ENCODE measurements at places on chromosomes 6 and 20.
A peak's percentile ranks its signal among the peaks of the same experiment; 100 is the strongest.

GRCh38 chr6:14638906-14639761 lies 521.6 kb downstream of the CD83 start:
- no peak for DNase-seq

DNA sequence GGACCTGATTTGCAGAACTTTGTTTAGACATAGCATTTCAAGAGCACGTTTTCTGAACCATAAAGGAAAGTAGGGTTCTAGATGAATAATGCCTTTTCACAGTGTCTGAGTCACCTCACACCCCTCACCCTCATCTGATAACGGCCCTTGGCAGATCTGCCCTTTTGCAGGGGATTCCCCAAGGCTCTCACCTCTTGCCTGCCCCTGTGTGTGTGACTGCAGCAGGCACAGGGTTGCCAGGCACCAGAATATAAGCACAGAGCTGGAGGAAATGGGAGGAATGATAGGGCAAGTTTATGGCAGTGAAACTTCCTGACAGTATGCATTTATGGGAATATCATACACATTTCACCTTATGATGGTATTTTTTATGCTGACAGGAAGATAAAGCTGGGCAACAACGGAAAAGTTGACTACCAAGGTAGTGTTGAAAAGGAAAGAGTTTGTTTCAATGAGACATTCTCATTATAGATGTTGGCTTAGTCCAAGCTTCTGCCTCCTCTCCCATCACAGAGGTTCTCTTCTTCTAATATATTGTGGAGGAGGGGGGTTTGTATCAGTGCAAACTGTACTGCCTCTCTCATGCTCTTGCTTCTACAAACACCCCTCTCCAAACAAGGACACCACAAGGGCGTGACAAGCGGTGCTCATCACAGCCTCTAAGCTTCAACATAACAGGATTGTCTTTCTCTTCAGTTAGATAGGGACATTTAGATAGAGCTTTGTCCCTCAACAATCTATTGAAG lies 101.5 kb upstream of the BACH2 start:
- peak; percentile 87 for DNase-seq

- DNase-seq: no peak
Measured at GRCh38 chr6:16836144-16836981, 75.1 kb upstream of the ATXN1 start.

GRCh38 chr6:161238081-161238480 lies 35.8 kb downstream of the AGPAT4 start:
- DNase-seq: no peak

GRCh38 chr6:15335385-15335784 lies 89.5 kb downstream of the JARID2 start:
- DNase-seq: no peak

DNA sequence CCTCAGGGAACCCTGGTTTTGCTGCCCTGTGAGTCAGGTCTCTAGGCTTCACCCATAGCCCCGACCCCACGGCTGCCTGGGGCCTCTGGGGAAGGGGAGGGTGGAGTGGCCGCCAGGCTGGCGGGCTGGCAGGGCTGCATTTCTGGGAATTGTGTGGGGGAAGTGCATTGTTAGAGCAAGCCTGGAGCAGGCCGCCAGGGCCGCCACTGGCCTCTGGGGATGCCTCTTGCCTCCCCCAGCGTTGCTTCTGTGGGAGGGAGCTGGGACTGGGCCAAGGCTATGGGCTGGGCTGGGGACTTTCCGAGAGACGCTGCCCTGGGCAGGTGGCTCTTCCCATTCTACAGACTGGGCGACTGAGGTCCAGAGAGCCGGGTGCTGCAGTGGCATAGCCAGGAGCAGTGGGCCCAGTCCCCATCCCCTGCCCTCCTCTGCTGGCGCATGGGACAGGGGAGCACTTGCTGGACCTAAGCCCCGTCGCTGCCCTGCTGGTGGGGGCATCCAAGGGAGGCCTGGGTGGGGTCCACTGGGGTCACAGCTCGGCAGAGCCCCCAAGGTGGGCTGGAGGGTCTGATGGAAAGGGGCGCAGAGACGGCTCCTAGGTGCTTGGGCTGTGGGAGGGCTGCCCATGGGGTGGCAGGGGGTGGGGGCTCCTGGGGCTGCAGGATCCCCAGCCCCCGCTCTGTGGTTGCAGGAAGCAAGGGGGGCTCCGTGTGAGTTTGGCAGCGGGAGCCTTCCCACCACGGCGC lies 6.6 kb upstream of the SOX18 start:
- DNase-seq: no peak

DNA sequence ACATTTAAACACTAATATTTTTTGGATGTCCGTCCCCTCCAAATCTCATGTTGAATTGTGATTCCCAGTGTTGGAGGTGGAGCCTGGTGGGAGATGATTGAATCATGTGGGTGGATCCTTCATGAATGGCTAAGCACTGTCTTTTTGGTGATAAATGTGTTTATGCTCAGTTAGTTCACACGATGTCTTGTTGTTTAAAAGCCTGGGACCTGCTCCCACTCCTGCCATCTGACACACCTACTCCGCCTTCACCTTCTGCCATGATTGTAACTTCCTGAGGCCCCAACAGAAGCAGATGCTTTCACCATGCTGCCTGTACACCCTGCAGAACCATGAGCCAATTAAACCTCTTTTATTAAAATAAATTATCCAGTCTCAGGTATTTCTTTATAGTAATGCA lies 114.7 kb downstream of the TNFAIP3 start:
- no peak for DNase-seq

Data from CD4-positive, alpha-beta T cell treated with Interleukin-4 for 1 hour (primary cell).